ENCODE measurements at places on chromosomes 16 and 17.

- no peak for DNase-seq
Measured at GRCh38 chr16:28596840-28597691, at the start of gene SULT1A2. Gene SULT1A2 (minus strand): TSS chr16:28597050. CDS start chr16:28595930, 1,120 bp downstream.

- DNase-seq, result no peak
Measured at GRCh38 chr17:70055000-70055399, 20.0 kb upstream of the KCNJ16 start.

GRCh38 chr16:50645563-50646220 is 35.4 kb downstream of the SNX20 start:
- DNase-seq, result no peak

DNA sequence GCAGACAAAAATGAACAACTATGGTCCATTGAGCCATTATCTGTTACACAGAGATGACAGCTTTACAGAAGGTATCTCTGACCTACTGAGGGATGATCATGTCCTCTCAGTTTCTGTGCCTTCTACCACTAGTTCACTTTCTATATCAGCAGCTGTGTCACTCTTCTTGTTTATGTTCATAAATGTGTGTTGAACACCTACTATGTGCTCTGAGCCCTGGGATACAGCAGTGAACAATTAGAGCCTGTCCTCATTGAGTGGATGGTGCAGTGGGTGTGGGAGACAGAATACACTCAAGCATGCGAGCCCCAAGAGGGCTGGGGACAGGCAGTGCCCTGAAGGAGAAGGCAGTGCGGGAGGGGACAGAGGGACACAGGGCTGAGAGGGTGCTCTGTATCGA is 92.1 kb downstream of the ABCC6 start:
- DNase-seq, result no peak

DNA sequence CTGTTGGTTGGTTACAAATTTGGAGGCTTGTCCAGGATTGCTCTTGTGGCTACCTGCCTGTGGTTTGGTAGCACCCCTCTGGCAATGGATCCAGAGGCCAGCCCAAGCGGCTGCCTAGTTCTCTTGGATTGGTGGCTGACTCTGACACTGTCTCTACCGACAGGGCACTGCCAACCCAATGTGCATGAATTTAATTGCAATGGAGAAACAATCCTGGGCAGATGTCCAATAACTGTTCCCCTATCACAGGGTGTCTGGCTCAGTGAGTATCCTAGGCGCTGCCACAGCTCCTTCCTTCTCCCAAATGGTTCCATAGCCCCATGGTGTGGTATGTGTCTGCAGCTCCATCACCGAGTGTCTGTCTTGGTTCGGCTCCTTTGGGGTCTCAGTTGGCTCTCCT is 19.5 kb downstream of the N4BP1 start:
- DNase-seq, result no peak

DNA sequence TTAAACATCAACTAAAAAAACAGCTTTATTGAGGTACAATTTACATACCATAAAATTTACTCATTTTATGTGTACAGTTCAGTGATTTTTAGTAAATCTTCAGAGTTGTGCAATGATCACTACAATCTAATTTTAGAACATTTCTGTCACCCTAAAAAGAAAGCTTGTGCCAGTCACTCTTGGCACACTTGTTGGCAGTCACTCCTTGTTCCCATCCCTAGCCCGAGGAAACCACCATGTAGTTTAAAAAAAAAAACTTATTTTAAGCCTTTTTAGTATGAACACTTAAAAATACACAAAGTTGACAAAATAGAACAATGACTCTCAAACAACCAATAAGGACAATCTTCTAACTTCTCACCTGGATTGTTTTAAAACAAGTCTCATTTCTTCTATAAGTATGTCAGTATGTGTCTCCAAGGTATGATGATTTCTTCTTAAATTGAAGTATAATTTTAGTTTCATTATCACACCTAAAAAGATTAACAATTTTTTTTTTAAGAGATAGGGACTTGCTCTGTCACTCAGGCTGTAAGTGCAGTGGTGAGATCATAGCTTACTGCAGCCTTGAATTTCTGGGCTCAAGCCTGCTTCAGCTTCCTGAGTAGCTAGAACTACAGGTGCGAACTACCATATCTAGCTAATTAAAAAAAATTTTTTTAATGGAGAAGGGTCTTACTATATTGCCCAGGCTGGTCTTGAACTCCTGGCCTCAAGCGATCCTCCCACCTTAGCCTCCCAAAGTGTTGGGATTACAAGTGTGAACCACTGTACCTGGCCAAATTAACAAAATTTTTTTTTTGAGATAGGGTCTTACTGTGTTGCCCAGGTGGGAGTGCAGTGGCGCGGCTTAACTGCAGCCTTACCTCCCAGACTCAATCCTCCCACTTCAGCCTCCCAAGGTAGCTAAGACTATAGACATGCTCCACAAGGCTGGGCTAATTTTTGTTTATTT is 53.2 kb downstream of the PPM1E start:
- DNase-seq, result no peak

DNA sequence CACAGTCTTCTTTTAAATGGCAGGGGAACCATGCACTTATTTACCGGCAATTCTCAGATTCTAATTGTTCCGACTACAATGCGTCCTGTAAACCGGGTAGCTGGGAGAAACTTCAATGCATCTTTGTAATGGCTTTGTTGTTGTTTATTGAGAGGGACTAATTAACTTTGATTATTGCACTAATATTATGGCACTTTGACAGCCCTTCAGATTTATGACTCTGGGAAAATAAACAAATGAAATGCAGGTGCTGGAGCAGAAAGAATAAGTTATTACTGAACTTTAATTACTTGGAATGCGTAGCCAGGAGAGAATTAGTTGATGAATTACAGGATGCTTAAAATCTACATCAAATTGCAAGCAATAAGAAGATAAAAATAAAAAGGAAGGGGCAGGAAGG is 77.0 kb downstream of the WWOX start:
- DNase-seq, result no peak

DNA sequence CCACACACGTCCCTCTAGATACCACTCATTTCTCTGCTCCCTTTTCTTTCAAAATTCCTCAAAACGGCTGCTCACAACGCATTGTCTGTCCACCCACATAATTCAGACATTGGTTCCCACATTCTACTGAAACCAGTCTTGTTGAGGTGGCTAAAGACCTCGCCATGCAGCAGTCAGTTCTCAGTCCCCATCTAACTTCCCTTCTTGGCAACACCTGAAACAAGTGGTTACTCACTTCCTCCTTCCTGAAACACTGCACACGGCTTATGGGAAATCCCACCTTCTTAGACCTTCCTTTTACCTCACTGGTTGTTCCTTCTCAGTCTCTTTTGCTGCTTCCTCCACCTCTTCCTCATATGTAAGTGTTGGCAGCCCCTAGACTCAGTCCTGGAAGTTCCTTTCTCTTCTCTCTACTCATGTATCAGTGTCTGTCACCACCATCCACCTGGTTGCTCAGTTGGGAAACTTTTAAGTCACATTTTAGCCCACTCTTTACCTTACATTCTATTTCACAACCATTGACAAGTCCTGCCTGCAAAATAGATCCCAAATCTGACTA is 277.1 kb downstream of the CEP112 start:
- no peak for DNase-seq

- DNase-seq, result no peak
Measured at GRCh38 chr16:11342021-11342855, 3.0 kb upstream of the RMI2 start.

DNA sequence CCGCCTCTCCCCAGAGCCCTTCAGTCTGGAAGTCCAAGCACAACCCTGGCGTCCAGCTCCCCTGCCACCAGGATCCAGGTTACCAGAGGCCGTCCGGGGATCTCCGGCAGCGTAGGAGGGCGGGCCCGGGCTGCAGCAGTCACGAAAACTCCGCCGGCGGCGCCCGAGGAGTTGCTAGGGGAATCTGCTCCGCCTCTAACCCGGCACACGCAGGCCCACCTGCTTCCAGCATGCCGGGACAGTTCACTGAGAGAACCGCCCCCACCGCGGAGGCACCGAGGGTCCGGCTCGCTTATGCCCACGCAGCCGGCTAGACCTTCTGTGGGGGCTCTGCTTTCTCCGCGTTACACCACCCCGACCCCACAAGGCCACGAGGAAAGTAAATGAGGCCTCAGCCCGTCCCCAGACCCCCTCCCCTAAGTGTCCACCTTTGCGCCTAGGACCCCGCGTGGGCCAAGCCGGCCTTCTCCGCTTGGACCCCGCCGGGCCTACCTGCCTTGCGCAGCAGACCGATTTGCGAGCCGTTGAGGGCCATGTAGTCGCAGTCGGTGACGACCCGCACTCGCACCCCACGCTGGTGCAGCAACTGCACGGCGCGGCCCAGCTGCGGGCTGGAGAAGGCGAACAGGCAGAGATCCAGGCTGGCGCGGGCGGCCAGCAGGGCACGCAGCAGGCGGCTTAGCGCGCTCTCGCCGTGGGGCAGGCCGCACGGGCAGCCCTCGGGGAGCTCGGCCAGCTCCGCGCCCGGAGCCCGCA is 587 bp downstream of the PLD6 start:
- no peak for DNase-seq

DNA sequence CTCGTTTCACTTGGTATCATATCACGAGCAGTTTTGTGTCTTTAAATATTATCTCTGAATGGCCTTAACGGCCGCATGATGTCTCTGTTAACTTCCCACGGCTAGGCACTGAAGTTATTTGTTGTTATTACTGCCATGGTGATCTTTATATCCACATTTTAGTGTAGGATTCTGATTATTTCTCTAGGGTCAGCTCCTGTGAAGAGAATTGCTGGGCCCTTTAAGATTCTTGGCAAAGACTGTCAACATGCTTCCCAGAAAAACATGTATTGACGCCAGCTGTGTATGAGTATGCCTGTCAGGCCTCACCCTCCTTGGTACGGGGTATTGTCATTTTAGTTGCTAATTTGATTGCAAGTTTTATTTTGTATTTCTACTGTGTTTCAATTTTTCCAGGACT is 263.5 kb downstream of the SNX29 start:
- DNase-seq, result no peak

DNA sequence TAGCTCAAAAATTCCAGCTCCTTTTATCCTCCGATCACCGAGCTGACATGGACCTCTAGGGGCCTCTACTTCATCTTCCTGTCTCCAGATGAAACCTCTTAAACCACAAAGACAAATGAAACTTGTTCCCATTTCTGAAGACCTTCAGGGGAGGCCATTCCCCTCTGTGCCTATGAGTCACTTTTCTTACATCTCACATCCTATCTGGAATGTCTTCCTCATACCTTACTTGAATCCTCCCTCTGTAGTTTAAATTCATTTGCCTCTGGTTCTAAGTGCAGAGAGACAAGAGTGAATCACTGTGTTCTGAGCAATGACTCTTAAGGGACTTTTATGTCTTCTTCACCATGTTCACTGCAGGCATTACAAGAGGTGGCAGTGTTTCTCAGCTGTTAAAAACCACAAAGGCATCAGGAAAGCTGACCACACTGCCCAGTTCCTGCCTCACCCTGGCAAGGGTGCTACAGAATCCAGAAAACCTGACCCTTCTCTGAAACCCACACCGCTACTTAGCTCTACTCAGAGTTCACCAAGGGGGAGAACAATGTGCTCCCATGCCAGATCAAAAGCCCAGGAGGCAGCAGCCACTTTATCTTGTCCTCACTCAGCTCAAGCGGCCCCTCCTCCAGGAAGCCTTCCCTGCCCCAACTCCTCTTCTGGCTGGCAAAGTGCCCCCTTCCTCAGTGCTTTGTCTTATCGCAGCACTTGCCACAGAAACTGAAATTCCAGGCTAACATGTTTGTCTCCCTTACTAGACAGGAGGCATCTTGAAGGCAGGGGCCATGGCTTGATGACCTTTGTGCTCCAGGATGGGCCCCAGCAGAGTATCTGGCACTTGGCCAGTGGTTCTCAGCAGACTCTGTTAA is 6.4 kb downstream of the CUEDC1 start:
- peak; percentile 33 for DNase-seq

DNA sequence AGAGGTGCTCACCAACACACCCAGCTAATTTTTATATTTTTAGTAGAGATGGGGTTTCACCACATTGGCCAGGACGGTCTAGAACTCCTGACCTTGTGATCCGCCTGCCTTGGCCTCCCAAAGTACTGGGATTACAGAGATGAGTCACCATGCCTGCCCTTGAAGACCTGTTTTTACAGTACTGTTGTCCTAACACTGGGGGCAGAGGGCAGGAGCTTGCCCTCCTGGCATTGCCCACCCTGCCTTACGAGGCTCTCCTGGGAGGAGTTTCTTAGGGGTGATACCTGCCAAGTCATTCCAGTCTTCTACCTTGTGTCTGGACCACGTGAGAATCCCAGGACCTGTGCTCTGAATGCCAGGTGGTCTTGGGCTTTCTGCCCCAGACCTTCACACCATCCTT is 2.7 kb downstream of the ASPSCR1 start:
- no peak for DNase-seq

DNA sequence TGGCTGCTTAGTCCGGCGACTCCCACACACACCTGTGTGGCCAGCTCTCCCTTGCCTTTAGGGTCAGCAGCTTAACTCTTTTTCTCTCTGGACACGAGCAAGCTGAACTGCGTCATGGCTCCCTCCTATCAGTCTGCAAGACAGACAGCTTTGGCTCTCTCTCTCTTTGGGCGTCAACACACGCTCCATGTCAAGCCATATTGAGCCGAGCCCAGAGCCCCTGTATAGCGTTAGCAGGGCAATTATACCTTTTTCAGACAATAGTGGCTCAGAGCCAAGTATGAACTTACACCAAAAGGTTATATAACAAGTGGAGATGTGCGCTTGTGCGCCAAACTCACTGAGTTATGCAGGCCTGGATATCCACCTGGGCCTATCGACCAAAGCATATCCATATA is 34.8 kb upstream of the APPBP2 start:
- DNase-seq, result no peak

DNA sequence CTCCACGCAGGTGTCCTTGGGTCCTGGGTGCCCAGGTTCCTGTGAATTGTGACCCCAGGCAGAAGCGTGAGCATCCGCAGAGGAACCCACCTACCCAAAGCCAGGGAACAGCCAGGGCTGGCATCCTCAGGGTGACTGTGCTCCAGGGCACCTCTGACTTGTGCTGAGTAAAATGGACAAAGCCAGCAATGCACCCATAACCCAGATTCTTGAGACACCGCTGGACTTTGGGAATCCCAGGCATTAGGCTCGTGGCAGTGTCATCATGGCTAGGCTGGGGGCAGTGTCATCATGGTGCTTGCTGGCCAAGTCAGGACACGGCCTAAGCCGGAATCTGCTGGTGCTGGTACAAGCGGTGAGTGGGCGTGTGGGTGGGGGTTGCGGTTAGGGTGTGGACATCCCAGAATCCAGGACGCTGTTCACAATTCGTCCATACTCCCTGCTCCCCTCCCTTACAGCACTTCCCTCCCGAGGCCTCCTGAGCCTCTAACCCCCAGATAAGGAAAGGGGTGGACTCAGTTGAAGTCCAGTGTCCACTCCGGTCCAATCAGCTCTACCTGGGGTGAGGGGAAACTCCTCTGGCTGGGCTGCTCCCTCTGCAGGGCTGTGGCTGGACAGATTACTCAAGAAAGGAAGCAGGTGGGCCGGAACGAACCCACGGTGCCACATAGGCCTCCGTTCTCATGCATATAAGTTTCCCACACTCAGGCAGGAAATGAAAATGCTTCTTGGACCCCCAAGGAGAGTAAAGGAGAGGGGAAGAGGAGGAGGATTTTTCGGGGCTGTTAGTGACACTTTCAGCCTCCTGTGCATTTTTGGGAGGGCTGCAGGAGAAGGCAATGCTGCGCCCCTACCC is 138.9 kb downstream of the SEC14L1 start:
- DNase-seq, result no peak

- DNase-seq, result no peak
Measured at GRCh38 chr17:39722965-39723848, 7.1 kb downstream of the MIEN1 start.

GRCh38 chr17:57873261-57874057 is 23.6 kb upstream of the MRPS23 start:
- no peak for DNase-seq

GRCh38 chr17:3695129-3695722 is 729 bp downstream of the P2RX5 start:
- no peak for DNase-seq

- DNase-seq, result no peak
Measured at GRCh38 chr16:81838794-81839193, 59.7 kb downstream of the PLCG2 start.
